Stimulated activated CD4-positive, alpha-beta T cell treated with anti-CD3 and anti-CD28 coated beads, Interleukin-1b, Interleukin-23, amount 100 ng/mL, for 24 hours (primary cell): ENCODE measurements at places on chromosomes 4 and X.

DNA sequence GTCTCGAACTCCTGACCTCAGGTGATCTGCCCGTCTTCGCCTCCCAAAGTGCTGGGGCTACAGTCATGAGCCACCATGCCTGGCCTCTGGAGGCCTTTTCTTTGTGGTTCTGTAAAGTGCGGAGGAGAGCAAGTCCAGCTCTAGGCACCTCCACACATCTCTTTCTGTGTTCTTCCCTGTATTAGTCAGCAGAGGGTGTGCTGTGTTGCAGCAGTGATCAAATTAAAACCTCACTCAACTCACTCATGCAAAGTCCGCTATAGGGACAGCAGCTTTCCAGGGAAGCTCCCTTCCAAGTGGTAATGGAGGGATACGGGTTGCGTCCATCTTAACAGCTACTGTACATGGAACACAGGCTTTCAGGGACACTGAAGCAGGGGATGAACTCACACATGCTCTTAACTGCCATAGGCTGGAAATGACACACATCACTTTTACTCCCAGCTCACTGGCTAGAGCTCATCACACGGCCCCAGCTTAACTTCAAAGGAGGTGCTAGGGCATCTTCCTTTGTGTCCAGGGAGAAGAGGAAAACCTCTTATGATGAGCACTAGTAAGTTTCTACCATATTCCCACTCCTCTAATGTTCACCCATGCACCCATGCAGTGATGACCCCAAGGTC is 36.0 kb upstream of the CCNG2 start:
- no peak for DNase-seq

DNA sequence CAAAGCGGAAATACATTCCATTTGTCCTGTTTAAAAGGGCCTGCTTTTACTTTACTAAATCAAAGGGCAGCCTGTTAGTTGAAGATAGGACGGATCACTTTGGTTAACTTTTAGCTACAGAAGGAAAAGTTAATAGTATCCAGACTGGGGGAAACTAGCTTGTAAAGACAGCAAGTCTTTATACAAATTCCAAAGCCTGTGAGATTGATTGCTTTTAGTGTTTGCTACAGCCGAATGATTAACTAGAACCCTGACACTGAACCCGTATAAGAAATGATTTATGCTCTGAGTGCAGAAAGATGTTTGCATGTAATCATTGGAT is 93.4 kb downstream of the FRAS1 start:
- DNase-seq = no peak

DNA sequence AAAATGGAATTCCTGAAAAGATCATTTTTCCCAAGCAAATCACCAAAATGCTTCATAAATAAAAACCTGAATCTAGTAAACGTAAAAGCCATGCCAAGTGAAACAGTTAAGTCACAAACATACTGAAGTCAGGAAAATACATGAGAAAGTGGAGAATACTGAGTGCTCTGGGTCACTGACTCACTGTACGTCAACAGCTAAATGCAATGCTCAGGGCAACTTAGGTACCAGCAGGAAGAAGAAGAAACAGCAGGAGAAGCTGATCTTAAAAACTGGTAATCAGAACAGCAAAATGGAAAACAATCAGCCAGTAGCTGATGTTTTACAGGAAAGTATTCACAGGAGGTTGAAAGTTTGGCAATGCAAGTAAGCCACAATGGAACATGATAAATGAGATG is 252.6 kb upstream of the ETNPPL start:
- DNase-seq = no peak

- no peak for DNase-seq
These were observed 60.6 kb downstream of the GABRA2 start for GRCh38 chr4:46329118-46329976.

- no peak for DNase-seq
These were observed 20.5 kb downstream of the SEPTIN11 start for GRCh38 chr4:76969941-76970529.

DNA sequence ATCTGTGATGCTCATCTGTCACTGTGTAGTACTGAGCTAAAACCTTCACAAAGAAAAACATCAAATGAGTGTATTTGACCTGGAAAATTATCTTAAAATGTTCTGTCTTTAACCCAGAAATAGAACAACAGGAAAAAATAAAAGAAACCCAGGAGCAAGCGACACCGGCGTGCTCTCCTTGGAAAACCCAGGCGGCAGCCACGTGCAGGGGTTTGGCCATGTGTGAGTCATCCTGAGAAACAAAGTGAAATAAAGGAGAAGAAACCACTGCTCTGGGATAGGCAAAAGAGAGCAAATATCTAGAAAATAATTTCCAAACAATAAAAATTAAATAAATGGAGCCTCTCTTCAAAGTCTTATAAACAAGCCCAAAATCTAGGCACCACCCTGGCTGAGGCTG is 20.0 kb upstream of the TMEM128 start:
- no peak for DNase-seq

- DNase-seq = no peak
These were observed 517.0 kb upstream of the EPHA5 start for GRCh38 chr4:66187175-66187720.

DNA sequence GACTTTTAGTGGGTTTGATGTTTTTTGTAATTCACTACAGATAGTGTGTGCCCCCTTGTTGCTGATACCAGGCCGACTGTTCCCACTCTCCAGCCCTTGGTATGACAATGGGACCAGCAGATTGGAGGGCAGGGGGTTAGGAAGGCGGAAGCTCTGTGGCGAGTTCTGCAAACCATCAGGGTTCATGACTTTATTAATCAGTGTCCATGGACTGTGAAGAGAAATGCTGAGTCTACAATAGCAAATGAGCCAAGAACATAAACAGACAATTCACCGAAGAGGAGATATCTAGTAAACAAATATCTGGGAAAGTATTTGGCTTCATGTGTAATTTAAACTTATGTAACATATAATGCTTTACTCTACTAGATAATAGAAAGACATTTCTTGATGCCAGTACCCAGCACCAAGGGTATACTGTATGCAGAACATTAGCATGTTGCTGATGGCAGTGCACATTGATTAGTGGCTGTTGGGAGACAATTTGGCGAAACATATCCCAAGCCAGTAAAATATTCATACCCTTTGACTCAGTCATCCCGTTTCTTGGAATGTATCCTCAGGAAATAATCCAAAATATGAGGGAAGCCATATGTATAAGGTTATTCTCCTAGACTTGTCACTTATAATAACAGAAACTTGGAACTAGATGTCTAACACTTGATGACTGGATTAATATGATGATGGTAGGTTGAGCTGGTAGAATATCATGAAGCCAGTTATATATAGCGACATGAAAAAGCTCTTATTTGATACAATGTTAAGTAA is 169.4 kb downstream of the PTTG2 start:
- DNase-seq = no peak

GRCh38 chr4:145927030-145927429 is 11.6 kb downstream of the ZNF827 start:
- DNase-seq = no peak

DNA sequence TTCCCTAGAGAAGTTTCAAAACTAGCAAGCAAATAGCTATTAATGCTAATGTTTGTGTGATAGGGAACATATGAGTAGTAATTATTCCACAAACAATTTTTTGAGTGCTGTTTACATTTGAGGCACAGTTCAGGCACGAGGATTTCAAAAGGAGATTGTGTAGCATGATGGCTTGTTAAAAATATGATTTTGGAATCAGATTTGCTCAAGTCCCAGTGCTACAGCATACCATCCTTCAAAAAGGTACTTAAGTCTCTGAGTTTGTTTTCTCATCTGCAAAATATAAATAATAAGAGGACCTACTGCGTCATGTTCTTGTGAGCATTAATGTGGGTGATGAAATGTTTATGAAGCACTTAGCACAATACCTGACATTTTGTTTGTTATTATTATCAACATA is 11.3 kb downstream of the TLR8 start:
- no peak for DNase-seq

GRCh38 chr4:39446842-39447573 is 11.7 kb downstream of the RPL9 start:
- DNase-seq = no peak

DNA sequence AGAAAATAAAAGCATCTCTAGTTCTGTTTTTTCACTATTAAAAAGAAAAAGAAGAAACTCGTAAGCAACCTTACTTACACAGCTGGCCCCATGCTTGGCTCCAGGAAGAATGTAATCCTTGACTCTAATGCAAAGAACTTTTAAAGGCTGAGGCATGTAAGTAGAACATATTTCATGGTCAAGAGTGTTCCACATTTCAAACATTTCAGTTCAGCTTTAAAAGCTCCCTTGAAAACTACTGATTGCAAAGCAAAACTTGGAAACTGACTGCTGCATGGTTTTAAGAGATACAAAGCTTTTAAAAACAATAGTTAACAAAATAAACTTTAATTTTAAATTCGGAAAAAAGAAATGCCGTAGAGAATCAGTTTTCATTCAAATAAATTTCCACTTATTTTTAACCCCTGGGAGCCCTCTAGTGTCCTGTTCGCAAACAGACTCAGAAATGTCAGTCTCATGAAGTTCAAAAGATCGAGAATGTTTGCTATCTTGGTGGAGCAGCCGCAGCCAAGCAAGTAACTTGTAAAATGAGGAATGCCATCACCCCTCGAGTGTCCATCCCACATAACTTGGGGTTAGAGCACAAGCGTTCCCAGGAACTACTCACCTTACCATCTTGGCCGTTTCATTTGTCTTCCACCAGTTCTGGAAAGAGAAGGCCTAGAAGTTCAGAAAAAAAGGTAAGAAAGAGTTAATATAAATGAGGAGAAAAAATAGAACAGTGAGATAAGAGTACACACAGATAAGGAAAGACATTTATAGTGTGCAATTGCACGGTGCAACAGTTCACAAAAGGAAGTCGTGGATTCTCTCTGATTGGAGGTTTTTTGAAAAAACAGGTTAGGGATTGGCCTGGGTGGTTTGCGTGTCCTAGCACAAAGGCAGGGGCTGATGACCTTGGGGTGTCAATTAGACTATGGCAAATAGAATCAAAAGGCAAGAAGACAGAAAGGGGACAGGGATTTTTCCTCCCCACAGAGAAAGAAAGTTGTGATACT is at the start of gene GASK1B:
TSS of gene GASK1B (minus strand) at position 765 of the 998 bp plus-strand sequence. CDS start 1,650 bp downstream, outside the sequence.
- no peak for DNase-seq

DNA sequence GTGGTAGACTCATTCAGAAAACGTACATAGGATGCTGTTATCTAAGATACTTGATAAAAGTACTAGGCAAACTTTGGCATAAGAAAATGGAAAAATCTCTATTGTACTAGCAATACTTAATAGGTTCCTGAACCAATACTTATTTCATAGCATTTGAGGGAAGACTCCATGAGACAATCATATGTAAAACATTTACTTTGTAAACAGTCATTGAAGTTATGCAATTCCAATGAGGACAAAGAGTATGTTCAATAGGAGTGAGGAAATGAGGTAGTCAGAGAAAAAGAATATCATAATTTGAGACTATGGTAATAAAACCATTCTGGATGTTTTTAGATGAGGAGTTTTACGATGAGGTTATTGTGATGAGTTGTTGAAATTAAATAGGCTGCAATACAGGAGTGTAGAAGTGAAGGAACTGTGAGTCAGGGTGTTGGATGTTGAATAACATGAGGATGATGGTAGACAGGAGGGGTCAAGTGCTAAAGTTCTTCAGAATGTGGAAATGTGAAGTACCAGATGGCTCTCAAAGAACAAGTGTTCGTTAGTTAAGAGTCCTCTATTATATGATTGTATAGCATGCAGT is 397.9 kb downstream of the PPP3CA start:
- no peak for DNase-seq
